Fibroblast of skin of back (primary cell): ENCODE measurements at places on chromosomes 12 and 14.

GRCh38 chr14:75489480-75489837 is 32.8 kb upstream of the BATF start:
- DNase-seq: no peak

- no peak for DNase-seq
These were observed 6.5 kb upstream of the DEGS2 start for GRCh38 chr14:100165831-100166440.

DNA sequence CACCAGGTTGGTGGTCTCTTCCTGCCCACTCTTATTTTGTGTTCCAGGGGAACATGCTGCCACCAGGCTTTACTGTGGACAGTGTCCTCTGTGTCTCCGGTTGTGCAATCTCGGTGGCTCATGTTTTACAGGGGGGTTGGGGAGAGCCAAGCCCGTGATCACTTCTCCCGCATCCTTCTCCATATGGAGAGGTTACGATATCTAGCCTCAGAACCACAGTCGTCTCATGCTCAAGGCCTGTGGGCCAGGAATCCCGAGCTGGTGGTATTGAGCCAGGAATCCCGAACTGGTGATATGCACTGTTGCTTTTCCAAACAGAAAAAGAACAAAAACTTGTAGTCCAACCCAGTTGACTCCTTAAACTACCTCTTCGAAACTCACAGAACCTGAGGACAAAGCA is 37.0 kb upstream of the INF2 start:
- DNase-seq: no peak

- DNase-seq: no peak
These were observed 17.7 kb downstream of the NUBPL start for GRCh38 chr14:31578792-31579501.

DNA sequence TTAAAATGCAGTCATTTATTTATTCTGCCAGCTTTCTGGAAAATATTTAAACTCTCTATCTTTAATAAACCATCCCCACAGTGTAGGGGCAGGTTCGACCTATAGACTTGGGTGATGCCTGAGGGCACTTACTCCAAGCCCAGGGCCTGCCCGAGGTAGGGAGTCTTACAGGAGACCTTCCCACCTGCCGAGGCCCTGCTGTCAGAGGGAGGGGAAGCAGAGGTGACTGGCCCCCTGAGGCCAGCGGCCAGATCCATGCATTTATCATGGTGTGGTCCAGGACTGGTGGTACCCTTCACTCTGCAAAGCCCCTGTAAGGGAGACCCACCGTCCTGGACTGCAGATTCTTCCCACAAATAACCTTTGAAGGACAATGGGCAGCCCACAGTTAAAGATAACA is 7.6 kb downstream of the EML1 start:
- DNase-seq: no peak

DNA sequence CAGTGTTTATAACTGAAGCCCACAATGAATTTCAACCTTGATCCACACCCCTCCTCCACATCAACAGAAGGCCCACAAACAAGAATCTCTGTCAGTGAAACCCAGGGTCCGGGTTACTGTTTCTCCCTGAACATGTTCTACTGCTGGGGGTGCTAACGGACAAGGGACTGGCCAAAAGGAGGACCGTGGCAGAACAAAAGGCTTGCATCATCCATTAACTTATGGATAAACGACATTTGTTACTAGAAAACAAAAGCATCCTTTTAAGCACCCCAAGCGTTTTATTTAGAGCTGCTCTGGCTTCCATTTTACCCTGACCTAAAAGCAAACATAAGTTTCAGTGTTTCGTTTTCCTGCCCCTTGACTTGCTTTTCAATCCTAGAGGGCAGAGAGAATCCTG is 32.2 kb downstream of the BRAP start:
- no peak for DNase-seq

DNA sequence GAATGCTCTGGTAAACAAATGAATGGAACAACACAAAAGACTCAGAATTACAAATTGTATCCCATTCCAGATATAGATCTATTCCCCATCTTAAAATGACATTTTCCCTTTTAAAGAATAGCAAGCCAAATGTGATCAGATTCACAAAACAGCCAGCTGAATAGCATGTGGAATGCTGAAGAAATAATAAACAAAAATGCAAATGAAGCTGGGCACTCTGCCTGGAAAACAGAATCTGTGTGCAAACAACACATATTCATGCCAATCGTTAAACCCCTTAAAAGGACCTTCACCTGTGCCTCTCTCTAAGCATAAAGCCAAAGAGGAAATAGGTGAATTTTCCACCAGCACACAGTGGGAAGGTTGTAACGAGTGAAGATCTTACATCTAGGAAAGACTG is 67.9 kb upstream of the PDZRN4 start:
- no peak for DNase-seq

DNA sequence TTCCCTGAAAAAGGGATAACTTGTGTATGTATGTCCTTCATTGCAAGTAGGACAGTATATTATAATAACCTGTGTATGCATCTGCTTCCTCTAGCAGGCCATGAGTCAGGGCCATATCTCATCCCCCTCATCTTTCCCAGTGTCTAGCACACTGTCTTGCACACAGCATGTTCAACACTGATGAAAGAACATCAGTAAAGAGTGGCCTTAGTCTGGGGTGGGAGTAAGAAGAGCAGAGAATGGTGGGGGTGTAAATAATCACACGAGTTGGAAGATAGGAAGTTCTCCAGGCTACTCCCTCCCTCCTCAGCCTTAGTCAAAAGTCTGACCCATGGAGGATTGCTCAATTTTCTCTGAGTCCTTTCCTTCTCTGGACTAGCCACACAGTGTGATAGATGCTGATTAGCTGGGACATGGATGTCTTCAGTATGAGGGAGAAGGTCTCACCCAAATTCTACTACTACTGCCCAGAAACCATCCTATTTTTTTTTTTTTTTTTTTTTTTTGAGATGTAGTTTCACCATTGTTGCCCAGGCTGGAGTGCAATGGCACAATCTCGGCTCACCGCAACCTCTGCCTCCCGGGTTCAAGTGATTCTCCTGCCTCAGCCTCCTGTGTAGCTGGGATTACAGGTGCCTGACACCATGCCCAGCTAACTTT is 14.6 kb upstream of the SP1 start:
- DNase-seq: no peak

- no peak for DNase-seq
These were observed 2.8 kb downstream of the MAP4K5 start for GRCh38 chr14:50529288-50530179.

- DNase-seq: no peak
These were observed 181.0 kb upstream of the GRIP1 start for GRCh38 chr12:66859751-66860440.

GRCh38 chr14:43792980-43793379 is 714.1 kb downstream of the FSCB start:
- peak; percentile 11 for DNase-seq

DNA sequence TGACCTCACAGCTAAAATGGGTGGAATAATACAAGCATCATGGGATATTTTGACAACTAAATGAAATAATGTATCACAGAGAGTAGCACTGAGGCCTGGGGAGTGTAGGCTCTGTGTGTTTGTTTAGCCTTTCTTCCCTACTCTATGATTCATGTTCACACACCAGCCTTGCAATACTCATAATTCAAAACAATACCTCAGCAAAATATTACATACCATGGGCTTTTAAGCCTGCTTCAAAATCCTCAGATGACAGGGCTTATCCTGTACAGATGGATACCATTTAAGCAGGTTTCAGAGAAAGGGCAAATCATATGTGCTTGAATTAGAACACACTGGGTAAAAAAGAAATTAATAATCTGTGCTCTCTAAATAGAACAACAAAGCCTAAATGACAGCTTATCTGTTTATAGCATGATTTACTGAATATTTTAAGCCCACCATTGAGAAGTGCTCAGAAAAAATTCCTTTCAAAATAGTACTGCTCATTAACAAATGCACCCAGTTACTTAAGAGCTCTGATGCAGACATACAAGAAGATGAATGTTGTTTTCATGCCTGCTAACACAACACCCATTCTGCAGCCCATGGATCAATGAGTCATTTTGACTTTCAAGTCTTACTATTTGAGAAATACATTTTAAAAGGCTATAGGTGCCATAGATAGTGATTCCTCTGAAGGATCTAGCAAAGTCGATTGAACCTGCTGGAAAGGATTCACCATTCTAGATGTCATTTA is 84.9 kb upstream of the ADAMTS20 start:
- DNase-seq: peak; percentile 10

GRCh38 chr14:75333606-75334548 is 55.2 kb downstream of the FOS start:
- DNase-seq: no peak

- DNase-seq: no peak
These were observed 7.7 kb upstream of the DCP1B start for GRCh38 chr12:2011643-2012607.

GRCh38 chr12:16608946-16609539 is 3.1 kb upstream of the LMO3 start:
- DNase-seq: no peak

- no peak for DNase-seq
These were observed 25.7 kb upstream of the FZD10 start for GRCh38 chr12:130136509-130137039.

DNA sequence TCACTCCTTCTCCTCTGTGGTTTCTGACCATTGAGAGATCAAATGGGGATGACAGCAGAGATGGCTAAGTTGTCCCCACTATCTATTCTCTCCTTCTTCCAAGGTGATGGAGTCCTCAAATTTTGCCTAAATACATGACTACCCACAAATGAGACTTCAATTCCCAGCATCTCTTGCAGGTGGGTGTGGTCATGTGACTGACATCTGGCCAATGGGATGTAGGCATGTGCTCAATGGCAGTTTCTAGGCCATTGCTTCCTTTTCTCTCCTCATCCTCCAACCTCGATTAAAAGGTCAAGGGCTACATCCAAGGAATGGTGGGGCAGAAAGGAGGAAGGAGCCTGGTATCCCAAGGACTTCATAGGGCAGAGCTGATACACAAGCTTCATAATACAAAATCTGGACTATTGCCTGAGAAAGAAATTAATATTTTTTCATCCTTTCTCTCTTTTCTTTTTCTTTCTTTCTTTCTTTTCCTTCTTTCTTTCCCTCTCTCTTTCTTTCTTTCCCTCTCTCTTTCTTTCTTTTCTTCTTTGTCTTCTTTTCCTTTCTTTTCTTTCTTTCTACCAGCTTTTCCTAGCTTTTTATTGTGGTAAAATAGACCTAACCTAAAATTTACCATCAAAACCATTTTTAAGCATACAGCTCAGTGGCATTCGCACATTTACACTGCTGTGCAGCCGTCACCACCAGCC is 100.9 kb upstream of the PRB2 start:
- DNase-seq: no peak

DNA sequence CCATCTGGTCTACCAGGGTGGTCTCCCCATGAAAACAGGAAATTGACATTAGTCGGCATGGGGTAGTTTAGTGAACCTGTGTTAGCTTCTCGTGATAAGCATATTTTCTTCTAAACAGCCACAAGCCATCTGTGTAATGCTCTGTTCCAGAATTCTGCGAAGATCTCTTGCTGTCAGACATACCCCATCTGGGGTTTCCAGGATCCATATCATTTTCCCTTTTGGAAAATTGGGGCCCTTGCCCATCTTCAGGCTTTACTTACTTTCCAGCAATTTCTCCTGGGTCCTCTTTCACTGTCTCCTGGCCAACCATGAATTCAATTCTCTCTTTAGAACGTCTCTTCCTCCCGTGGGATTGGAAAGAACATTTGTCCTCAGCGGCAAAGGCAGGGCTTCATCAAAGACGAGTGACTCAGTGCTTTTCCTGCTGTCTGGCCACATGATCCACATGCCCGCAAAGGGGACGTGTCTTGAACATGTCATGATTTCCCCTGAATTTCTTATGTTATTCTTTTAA is 21.4 kb upstream of the NCOR2 start:
- DNase-seq: peak; percentile 85

DNA sequence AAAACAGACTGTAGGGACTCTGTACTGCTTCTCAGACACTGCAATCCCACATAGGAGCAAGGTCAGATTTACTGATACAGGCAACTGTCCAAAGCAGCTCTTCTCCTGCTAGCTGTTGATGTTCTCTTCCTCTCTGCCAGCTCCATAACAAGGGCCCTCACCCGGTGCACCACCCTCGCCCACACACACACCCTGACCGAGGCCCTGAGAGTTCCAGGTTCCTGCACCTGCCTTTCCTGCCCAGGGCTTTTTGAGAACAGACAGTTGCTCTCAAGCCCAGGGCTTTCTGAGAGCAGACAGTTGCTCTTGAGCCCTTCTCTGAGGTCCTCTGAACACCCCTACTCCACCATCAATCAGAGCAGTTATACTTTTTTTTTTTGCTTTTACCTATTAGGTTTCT is 233.8 kb upstream of the GARIN6 start:
- no peak for DNase-seq

DNA sequence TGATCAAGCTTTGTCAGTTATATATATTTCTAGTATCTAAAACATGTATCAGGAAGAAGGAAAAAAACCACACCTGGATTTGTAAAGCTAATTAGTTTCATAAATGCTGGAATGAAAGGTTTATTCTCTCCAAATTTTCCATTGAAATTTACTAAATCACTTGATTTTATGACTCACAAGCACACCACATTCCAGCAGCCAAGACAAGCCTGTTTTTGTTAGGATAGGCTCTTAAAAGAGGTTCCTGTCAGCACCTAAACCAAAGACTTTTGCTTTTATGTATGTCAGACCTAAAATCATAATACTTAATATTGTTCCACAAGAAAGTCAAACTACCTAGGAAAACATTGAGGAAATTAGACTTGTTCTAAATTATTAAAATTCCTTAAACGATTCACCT is 85.3 kb upstream of the PAWR start:
- peak; percentile 55 for DNase-seq
